ENCODE measurements at places on chromosomes 3 and 15. TPM values are rescaled to one million over a fixed set of nuclear protein-coding genes. Genes with fewer than 3 reads are reported as not detected.

The GOLGA8O gene
- total RNA-seq = 2.5 TPM

The SLC27A2 gene
- total RNA-seq = 26.5 TPM

The MITF gene
- total RNA-seq = 52.6 TPM

The CD200R1 gene
- total RNA-seq = 2.2 TPM

The PRSS50 gene
- 0.35 TPM for total RNA-seq

The PDZRN3 gene
- total RNA-seq = 13.2 TPM

The TRIM71 gene
- total RNA-seq = 1.2 TPM

The FAM107A gene
- total RNA-seq = 180 TPM

The SLC22A13 gene
- total RNA-seq = 0.16 TPM

The KBTBD13 gene
- total RNA-seq = 0.06 TPM

The CCR5 gene
- 4.4 TPM for total RNA-seq

The ZBBX gene
- total RNA-seq = 1.2 TPM
